ENCODE measurements at places on chromosomes 11 and 22.

DNA sequence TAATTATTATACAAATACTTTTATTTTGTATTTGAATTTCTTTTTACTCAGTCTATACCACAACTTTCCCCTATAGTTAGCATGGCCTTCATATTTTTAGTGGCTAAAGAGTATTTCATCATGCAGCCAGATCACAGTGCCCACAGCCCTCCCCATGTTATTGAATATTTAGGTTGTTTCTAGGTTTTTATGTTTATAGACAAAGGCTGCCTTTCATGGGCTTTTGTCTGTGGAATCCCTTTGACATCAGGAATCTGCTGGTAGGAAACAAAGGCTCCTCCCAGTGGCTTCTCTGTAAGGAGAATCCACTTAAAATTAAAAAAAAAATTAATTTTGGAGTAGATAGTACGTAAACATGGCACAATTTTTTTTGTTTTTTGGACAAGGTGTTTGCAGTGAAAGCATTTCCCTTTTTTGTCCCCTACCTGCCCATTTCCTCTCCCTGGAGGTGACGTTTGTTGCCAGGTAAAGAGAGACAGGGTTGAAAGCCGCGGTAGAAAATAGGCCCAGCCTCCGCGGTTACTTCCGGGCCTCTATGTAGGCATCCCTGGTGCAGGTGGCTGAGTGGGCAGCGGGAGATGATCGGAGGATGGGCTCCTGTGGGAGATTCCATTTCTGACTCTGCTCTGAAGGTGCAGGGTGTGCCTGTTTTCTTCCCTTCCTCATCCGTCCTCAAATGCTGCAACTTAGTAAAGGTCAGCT, 82.2 kb upstream of the OR4B1 start:
- no peak for DNase-seq

DNA sequence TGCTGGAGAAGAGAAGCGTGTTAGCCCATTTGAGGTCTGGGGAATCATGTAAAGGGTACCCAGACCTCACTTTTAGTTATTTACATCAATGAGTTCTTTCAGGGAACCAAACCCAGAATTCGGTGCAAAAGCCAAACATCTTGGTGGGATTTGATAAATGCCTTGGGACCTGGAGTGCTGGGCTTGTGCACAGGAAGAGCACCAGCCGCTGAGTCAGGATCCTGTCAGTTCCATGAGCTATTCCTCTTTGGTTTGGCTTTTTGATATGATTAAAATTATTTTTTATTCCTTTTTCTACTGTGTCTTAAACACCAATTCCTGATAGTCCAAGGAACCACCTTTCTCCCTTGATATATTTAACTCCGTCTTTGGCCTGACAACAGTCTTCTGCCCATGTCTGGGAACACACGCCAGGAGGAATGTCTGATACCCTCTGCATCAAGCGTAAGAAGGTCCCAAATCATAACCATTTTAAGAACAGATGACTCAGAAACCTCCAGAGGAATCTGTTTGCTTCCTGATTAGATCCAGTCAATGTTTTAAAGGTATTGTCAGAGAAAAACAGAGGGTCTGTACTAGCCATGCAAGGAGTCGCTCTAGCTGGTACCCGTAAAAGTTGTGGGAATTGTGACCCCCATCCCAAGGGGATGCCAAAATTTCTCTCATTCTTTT, 65.2 kb downstream of the ALX4 start:
- DNase-seq = peak; percentile 65

GRCh38 chr11:831118-831864, 1.5 kb upstream of the CD151 start:
- peak; percentile 63 for DNase-seq

GRCh38 chr22:46390652-46391301, 55.3 kb downstream of the TRMU start:
- peak; percentile 78 for DNase-seq

DNA sequence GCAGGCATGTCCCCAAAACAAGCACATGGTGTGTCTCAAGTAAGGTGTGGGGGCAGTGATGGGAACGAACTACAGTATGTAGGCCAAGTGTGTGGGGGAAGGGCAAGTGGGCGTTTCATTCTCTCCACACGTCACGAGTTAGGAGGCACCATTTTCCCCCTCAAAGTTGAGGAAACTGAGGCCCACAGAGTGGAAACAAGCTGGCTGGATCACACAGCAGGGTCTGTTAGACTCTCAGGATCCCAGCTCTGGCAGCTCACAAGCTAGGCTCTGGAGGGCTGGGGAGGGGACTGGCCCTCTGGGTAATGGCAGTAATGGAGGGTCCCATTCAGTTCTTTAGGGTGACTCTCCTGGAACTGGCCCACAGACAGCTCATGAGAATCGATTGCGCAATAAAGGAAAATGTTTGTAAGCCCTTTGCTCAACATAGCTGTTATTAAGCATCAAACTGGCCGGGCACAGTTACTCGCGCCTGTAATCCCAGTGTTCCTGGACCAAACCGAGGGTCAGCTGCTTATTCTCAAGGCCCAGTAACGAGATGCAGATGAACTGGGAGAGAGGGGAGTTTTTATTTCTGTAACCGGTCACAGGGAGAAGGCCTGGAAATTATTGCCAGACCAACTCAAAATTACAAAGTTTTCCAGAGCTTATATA, 24.1 kb upstream of the TUB start:
- DNase-seq = peak; percentile 63

DNA sequence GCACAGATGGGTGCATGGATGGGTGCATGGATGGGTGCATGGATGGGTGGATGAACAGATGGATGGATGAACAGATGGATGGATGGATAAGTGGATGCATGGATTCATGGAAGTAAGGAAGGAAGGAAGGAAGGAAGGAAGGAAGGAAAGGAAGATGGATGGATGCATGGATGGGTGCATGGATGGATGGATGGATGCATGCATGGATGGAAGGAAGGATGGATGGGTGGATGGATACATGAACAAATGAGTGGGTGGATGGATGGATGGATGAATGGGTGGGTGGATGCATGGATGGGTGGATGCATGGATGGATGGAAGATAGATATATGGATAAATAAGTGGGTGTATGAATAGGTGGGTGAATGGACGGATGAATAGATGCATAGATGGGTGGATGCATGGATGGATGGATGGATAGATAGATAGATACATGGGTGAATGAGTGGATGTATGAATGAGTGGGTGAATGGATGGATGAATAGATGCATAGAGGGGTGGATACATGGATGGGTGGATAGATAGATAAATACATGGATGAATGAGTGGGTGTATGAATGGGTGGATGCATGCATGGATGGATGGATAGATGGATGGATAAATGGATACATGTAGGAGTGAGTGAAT, 32.5 kb downstream of the IGF2 start:
- DNase-seq = no peak

- DNase-seq = peak; percentile 96
Observed at GRCh38 chr22:45688600-45689080, 17.0 kb downstream of the ATXN10 start.

DNA sequence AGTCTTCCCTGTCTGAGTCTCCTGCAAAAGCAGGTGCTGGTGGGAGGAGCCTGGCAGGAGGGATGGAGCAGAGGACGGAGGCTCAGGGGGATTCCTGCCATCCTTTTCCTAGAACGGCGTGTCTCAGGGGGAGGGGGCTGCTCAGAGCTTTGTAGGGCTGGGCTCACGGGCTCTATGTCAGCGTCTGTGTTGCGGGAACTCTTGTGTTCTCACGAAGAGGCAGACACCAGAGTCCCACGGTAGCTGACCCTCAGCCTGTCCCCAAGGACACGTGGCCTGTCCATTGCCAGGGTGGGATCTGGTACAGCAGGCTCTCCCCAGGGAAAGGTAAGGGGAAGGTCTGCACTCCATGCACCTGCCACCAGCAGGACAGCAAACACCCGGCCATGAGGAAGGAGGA, 1505.2 kb downstream of the TBC1D22A start:
- no peak for DNase-seq

GRCh38 chr11:73236205-73236765, 18.2 kb downstream of the P2RY2 start:
- DNase-seq = no peak

DNA sequence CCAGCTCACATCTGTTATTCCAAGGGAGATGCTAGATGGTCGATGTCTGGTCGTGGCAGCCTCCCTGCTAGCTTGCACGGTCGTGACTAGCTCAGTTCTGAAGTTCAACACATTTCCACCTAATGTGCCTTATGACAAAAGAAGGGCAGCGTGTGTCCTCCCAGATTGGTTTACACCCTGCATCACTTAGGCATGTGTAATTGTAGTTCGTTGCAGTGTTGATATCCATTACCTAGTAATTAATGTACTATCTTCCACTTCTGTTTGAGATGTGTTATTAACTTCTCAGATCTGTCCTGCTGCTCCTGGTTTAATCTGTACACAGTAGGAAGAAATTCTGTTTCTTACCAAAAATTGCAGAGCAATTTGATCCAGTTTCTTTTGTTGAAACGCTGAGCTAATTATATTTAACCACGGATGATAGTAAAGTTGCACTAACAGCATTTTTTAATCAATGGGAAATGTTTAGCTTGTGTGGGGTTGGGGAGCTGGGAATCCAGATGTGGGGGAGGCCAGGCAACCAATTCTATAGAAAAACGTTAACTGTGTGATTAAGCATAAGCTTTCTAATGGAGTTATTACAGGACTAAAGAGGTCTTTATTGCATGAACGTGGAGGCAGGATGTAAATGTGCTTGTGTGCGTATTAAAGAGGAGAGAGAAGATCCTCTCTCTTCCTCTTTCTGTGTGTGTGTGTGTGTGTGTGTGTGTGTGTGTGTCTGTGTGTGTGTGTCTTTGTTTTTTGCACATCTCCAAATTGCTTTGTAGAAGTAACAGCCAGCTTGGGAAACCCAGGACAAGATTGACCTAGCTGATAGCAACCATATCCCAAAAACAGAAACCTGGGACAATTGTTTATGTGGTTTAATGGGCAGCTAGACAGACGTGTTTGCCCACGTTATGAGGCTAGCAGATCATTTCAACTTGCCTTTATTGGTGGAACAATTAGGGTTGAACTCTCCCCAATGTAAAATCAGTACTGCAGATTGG, 145.7 kb upstream of the TTC12 start:
- no peak for DNase-seq

- DNase-seq = no peak
Observed at GRCh38 chr11:8309862-8310261, 46.2 kb upstream of the LMO1 start.

DNA sequence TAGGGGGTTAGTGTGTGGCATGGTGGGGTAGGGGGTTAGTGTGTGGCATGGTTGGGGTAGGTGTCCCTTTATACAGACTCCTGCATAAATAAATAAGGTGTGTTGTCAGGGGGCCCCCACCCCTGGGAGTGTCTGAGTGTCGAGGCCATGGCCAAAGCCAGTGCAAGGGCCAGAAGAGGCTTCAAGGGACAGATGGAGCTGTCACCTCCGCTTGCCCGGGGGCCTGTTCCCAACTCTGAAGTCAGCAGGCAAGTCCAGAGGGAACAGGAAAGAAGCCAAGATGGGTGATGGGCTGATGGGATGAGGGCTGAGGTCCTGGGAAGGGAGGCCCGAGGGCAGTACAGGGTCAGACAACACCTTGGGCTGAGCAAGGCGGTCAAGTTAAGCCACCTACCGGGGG, 997.8 kb downstream of the BRD1 start:
- no peak for DNase-seq

- no peak for DNase-seq
Observed at GRCh38 chr11:61580271-61580888, 496 bp downstream of the SYT7 start.

DNA sequence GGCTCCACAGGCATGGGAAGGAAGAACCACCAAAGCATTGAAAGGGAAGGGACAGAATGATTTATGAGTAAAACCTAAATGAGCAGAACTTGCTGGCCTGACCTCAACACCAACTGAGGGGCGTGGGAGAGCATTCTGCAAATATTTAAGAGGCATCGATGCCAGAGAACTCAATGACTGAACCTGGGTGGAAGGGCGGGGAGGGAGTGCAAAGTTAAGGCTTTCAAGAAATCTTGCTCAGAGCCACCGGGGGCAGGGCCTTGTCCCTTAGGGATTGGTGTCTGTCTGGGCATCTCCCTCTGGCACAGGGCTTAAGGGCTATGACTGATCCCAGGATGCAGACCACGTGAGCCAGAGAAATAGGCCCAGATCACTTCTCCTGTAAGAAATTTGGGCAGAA, 137.1 kb downstream of the ADAMTS15 start:
- DNase-seq = peak; percentile 89

DNA sequence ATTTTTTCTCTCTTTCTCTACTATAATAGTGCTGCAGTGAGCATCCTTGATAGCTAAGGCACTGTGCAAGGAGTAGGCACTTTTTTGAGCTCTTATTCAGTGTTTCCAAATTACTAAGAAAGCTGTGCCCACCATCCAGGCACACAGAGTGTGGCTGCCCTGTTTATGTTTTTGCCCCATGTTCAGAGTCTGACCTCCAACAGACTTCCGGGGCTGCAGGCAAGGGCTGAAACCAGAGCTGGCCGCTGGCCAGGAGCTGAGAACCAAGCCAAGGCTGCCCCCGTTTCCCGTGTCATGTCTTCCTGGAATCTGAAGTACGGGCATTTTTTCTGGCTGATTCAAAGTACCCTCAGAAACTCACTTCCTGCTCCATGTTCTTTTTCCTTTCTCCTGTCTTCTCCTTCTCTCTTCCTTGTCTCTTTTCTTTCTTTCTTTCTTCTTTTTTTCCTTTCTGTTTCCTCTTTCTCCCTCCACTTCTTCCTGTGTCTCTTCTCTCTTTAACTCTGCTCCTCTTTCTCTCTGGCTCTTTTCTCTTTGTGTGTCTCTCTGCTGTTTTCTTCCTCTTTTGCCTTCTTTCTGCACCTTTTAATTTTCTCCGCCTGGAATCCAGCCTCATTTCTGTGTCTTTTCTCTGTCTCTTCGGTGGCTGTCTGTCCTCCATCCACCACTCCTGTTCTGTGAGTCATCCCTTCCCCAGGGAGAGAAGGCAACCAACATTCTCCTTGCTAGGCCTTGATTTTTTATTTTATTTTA, 17.0 kb upstream of the KCTD14 start:
- peak; percentile 95 for DNase-seq

DNA sequence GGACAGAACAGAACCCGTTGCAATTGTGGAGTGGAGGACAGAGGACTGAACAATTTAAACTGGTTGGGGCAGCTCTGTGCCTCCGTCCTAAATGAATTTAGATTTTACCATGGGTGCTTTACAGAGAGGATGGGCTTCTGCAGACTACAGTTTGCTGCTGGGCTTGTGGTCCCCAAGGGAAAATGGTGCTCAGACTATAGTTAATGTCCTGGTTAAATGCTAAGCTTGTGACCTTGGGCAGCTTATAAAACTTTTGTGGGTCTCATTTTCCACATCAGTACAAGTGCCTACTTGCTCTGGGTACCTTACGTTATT, 355.2 kb upstream of the NARS2 start:
- DNase-seq = no peak
